ENCODE measurements at places on chromosomes 11 and 22.
A peak's percentile ranks its signal among the peaks of the same experiment; 100 is the strongest.

DNA sequence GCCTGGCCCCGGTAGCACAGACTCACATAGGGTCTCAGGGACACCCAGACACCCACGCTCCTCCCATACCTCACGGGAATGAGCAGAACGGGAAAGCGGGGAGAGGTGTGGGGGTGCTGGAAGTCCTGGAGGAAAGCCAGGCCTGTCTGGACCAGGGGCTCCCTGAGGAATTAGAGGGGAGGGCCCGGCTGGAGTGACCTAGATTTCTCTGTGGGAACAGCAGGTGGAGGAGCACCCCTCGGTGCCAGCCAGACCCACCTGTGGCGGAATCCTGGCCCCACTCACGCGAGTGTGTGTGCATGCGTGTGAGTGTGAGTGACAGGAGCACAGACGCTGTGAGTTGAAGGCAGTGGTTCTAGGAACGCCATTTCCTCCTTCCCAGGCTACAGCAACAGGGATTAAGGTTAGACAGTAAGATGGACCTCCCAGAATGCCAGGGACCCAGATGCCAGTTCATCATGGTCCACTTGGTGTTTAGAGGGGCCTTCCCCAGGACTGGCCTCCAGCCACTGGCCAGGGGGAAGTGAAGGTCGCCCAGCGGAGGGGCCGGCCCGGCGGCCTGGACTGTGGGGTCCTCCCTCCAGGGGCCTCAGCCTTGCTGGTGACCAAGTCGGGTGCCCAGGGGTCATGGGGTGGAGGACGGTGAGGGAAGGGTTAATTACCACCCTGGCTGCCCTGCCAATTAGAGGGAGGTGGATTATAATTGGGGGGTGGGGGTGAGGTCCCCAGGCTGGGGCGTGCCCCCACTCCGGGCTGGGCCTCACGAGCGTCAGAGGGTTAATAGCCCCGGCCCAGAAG, 1.0 kb downstream of the PKP3 start:
- no peak for DNase-seq

DNA sequence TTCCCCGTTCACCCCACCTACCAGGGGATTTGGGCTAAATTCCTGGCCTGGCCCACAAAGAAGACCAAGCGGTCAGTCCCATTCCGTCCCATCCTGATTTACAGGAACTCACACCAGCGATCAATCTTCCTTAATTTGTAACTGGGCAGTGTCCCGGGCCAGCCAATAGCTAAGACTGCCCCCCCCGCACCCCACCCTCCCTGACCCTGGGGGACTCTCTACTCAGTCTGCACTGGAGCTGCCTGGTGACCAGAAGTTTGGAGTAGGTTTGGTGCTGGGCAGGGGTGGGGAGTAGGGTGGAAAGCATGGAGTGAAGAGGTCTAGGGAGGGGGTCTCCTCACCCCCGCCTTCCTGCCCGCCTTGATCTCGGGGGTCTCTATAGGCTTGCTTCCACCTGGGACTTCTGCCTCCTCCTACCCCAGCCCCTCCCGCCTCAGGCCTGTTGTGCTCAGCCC, at the start of gene SERPING1:
Gene SERPING1 (plus strand): TSS at position 225 of the 455 bp plus-strand sequence. CDS start 586 bp downstream, outside the sequence.
- no peak for DNase-seq

DNA sequence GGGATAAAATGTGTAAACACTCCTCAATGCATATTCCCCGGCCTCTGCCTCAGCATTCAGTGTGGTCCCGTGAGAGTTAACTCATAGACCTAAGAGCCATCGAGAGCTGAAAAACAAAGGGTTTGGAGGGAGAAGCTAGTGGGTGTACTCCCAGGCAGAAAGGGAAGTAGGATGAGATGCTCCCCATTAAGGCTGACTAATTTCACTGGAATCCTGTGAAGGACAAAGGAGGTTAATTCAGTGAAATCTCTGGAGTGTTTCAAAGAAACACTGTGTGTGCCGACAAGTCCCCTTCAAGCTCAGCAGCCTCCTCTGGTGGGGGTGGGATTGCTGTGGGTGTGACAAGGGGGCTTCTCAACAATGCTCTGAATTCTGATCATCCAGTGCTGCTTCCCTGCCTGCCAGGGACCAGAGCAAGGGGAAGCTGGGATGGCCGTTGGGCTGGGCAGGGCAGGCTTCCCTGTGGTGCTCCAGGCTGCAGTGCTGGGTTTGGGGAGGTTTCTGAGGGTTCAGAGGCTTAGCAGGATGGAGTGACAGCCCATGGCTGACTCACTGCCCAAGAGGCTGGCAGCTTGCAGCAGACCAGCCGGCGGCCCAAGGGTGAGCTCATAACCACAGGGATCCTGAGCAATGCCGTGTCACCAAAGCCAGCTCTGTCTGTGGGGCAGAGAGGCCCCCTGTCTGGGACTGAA, 61.4 kb upstream of the BMAL1 start:
- DNase-seq: no peak

GRCh38 chr11:128627666-128628324, 40.4 kb upstream of the ETS1 start:
- DNase-seq: peak; percentile 64

GRCh38 chr11:84383576-84383975, 1097.4 kb upstream of the CCDC90B start:
- DNase-seq: no peak

- no peak for DNase-seq
These were observed 16.6 kb downstream of the CD59 start for GRCh38 chr11:33719587-33719986.

- DNase-seq: no peak
These were observed 199.0 kb upstream of the NECTIN1 start for GRCh38 chr11:119928047-119928446.

DNA sequence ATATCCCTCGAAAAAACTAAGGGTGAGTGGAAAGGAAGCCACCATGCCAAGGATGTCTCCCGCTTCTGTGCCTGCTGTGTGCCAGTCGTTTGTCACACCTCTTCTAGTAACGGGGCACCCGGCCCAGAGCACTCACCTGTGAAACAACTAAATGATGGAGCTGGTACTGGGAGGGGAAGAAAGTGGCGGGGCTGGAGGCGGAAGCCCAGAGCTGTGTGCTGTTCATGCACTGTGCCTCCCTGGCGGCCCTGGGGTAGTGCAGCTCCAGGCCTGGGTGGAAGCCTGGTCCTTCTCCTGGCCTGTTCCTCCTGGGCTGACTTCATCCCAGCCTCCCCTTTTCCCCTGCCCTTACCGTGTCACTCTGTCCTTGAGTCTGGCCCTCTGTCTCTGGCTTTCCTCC, 130.2 kb downstream of the CEP164 start:
- DNase-seq: no peak

DNA sequence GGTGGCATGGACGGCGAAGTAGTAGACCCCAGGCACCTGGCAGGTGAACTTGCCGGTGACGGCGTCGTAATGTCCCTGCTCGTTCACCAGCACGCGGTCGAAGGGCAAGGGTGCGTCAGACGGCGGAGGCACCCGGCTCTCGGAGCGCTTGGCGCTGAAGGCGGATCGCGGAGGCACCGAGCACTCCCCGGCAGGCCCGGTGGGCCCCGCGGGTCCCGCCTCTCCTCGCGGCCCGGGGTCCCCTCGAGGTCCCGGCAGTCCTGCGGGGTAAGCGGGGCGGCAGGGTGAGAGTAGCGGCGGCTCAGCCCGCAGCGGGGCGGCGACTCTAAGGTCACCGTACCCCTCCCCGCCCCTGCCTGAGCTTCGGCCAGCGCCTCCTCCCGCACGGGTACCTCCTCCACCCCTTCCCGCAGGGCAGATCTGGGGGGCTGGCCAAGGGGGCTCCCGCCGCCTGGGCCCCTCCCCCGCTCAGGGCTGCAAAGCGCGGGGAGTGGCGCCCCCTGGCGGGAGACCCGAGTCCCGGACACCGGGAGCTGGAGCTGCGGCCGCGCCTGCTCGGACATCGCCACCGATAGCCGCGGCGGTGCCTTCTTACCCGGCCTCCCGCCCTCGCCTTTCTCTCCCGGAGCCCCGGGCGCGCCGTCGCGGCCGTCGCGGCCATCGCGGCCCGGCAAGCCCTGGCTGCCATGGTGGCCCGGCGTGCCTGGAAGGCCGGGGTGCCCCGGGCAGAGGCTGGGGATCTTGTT, 921 bp downstream of the C1QTNF5 start:
- DNase-seq: peak; percentile 13

GRCh38 chr11:118216621-118217481, 8.0 kb downstream of the JAML start:
- DNase-seq: peak; percentile 63

DNA sequence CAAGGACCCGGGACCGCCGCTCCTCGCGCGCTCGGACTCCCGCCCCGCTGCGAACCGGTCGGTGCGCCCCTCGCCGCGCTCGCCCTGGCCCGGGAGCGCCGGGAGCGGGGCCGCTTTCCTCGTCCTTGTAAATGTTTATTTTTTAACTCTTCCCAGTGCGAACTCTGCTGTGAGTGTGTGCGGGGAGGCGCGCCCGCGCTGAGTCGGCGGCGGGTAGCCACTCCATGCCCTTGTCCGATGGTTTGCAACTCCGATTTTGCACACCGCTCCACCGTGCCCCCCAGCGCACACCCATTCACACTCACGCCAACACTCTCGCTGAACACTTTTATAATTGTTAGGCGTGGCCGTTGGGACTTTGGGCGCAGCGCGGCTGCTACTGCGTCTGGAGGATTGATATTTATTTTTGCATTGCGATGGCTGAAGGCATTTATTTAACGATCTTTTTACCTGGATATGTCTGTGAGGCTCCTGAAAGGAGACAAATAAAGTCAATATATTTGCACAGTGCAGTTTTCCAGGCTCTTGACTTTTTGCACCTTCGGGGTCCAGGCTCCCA, 1.0 kb downstream of the C11orf96 start:
- no peak for DNase-seq

- no peak for DNase-seq
These were observed 47.0 kb upstream of the PLET1 start for GRCh38 chr11:112307616-112308015.

- DNase-seq: no peak
These were observed 270.9 kb downstream of the TTC28 start for GRCh38 chr22:28408709-28409108.

GRCh38 chr22:32584650-32585049, 110.0 kb downstream of the FBXO7 start:
- no peak for DNase-seq

DNA sequence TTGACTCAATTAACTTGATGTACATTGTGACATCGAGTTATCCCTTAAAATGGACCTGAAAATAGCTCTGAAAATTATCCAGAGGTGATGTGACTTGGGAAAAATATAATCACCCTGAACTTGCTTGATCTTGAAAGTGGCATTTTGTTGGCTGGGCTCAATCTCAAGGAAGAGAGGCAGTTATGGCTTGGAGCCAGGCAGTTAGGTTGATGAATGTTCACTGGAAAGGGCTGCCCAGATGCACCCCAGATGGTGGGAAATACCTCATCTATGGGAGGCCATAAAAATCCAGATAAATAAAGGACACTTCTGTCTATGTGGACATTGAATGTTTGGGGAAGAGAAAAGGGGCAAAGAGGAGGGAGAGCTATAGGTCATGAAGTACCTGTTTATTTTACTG, 55.7 kb upstream of the OR5AN1 start:
- no peak for DNase-seq

- DNase-seq: no peak
These were observed 795.6 kb upstream of the ANO3 start for GRCh38 chr11:25536289-25536688.

GRCh38 chr11:20840341-20840740, 171.0 kb downstream of the NELL1 start:
- DNase-seq: no peak

DNA sequence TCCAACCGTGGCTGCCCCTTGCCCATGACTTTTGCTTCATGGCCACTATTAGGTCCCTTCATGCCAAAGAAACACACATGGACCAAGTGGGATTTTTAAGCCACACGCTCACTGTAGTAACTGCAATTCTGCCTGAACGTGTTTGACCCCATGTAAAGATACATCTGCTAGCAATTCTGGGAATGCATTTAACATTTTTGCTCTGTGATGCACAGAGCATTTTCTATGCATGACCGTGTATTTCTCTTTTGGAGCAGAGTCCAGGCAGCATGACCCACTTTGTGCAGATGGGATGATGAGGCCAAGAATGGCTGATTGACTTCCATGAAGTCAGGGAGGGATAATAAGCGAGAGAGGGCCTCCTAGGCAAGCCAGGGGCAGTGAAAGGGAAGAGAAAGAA, 108.5 kb downstream of the TP53I11 start:
- no peak for DNase-seq

- peak; percentile 90 for DNase-seq
These were observed 61.1 kb upstream of the CD44 start for GRCh38 chr11:35077709-35078469.

GRCh38 chr22:49807780-49808708, 19.6 kb downstream of the BRD1 start:
- DNase-seq: peak; percentile 54

GRCh38 chr11:57353446-57353845, 15.3 kb downstream of the P2RX3 start:
- DNase-seq: no peak

- DNase-seq: peak; percentile 18
These were observed 83.6 kb downstream of the KCNJ1 start for GRCh38 chr11:128783513-128783912.

GRCh38 chr22:48837341-48837935, 990.2 kb downstream of the BRD1 start:
- DNase-seq: no peak

- DNase-seq: peak; percentile 9
These were observed 31.7 kb downstream of the FAM181B start for GRCh38 chr11:82701847-82702520.

DNA sequence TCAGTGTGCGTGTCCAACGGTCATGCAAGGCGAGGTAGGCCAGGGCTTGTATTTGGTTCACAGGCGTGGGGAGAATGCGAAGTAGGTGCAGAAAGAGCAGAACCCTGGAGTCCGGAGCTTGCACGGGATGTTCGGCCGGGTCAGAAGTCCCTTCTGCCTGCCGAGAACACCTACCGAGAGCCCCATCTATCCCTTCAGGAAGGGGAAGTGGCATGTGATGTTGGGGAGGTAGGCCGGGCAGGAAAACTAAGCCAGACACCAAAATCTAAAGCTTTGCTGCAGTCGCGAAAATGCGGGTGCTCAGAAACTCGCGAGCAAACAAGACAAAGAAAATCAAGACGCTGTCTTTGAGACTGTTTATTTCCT, 435 bp upstream of the TAF6L start:
- no peak for DNase-seq

DNA sequence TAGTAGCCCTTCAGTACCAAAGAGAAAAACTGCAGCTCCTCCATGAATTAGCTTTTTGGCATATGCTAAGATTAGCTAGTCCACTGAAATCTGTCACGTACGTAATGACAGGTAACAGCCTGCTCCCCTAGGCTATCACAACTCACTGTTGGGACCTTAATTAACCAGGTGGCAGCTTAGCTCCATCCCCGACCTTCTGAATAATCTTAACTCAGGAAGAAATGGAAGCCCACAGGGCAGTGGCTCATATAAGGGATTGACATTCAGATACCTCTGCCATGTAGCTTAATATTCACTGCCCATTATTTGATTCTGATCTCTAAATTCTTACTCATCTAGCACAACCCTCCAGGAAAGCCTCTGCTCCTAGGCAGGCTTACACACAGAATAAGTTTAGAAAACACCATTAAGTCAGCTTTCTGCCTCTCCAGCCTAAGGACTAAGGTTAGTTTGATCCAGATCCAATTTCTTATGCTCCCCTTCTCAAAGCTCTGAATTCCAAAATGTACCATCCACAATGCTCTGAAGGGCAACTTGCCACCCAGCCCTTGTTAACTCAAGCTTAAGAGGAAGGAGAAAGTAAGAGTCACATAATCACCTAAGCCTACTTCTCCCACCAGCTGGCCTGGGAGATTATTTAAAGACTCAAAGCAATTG, 5.0 kb downstream of the HSPA8 start:
- DNase-seq: no peak

GRCh38 chr22:24985826-24986214, 33.3 kb downstream of the KIAA1671 start:
- DNase-seq: no peak

GRCh38 chr11:37502202-37502601, 904.2 kb upstream of the RAG2 start:
- no peak for DNase-seq

Data from CD4-positive, alpha-beta T cell treated with Interleukin-2 at 100 ng/mL for 4 hours (primary cell).